WTC11 (cell line): ENCODE measurements at places on chromosomes 6 and 20. TPM values are rescaled to one million over a fixed set of nuclear protein-coding genes. Genes with fewer than 3 reads are reported as not detected.

The GRM1 gene
- 0.37 to 0.46 TPM (median 0.41 TPM) in 3 replicates for total RNA-seq

The PHACTR3 gene
- total RNA-seq, result 0.23 to 0.30 TPM (median 0.28 TPM) in 3 replicates

The TFAP2D gene
- total RNA-seq, result not detected in 3 replicates

The SSTR4 gene
- total RNA-seq, result not detected in 3 replicates

The HRH3 gene
- total RNA-seq, result 2.9 to 3.4 TPM (median 3.3 TPM) in 3 replicates

The OR2H1 gene
- total RNA-seq, result not detected in 3 replicates

The ISM1 gene
- total RNA-seq, result 0.52 to 0.85 TPM (median 0.62 TPM) in 3 replicates

The PPARD gene
- 14.7 to 17.1 TPM (median 16.8 TPM) in 3 replicates for total RNA-seq

The AIF1 gene
- total RNA-seq, result 5.4 to 8.5 TPM (median 7.1 TPM) in 3 replicates
